Right atrium auricular region (tissue), 2 donors: ENCODE measurements at places on chromosomes 5 and 9. TPM values are rescaled to one million over a fixed set of nuclear protein-coding genes. Genes with fewer than 3 reads are reported as not detected.

Gene IFNB1
- total RNA-seq: not detected

Gene F2RL2
- 3.7 TPM for total RNA-seq

Gene ANKRD31
- 0.07 TPM for total RNA-seq

Gene IFNA2
- total RNA-seq: not detected

DNA sequence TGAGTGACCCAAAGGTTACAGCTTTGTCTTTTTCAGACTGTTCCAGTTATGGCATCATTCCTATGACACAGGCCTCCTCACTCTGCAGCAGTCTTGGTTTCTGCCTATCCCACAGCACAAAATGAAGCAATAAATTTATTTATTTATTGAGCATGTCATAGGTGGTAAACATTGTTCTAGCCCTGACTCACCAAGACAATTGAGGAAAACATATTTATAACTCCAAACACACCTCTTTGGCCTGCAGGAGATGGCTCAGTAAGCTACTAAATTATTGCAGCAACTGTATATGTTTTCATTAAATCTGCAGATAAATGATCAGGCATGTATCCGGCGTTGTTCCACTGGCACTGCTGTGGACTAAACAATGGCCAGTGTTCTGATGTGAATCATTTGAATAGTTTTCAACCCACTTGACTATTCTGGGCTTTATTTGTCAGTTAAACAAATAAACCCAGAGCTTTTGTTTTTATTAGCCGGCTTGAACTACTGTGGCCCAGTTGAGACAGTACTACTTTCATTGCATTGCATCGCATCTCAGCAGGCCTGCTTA is 83.2 kb downstream of the FOXD1 start:
- H3K36me3 ChIP-seq: no peaks in the 10 kb centered on the region
- H3K27me3 ChIP-seq: no peaks in the 10 kb centered on the region
- no peaks in the 10 kb centered on the region for H3K4me1 ChIP-seq
- H3K27ac ChIP-seq: no peak overlapping the region

DNA sequence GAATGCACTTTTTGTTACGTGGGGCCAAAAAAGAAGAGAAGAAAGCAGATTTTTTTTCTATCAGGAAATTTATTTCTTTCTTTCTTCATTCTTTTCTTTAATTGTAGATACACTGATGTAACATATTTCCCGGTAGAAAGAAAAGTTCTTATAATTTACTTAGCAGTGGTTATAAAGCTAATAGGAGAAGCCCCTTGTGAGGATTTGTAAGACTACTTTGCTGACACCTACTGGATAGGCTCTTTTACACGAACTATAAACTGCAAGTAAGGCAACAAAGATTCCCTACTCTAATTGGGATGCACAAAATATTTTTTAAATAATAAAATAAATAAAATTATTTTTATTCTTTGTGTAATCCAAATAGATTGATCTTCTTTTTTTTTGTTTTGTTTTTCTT is 284.4 kb downstream of the DNAH5 start:
- H3K27me3 ChIP-seq: no peaks in the 10 kb centered on the region
- DNase-seq: no peak
- H3K27ac ChIP-seq: no peak overlapping the region

GRCh38 chr9:32487981-32488380 is 38.0 kb downstream of the RIGI start:
- no peak for DNase-seq
- no peaks in the 10 kb centered on the region for H3K27me3 ChIP-seq
- peaks cover 34% of the 10 kb centered on the region for H3K36me3 ChIP-seq
- H3K4me1 ChIP-seq: no peaks in the 10 kb centered on the region
- no peak overlapping the region for H3K27ac ChIP-seq

- H3K4me3 ChIP-seq: no peak overlapping the region
- H3K27me3 ChIP-seq: no peaks in the 10 kb centered on the region
- H3K36me3 ChIP-seq: no peaks in the 10 kb centered on the region
- H3K27ac ChIP-seq: no peak overlapping the region
- no peak for DNase-seq
- H3K4me1 ChIP-seq: no peaks in the 10 kb centered on the region
Observed at GRCh38 chr9:20553558-20554149, 68.6 kb downstream of the MLLT3 start.

GRCh38 chr5:172583931-172584511 is 57.0 kb upstream of the NEURL1B start:
- no peaks in the 10 kb centered on the region for H3K27me3 ChIP-seq
- H3K27ac ChIP-seq: peak overlapping the region; percentile 73
- peak; percentile 78 for DNase-seq
- H3K36me3 ChIP-seq: no peaks in the 10 kb centered on the region
- H3K4me3 ChIP-seq: no peak overlapping the region

DNA sequence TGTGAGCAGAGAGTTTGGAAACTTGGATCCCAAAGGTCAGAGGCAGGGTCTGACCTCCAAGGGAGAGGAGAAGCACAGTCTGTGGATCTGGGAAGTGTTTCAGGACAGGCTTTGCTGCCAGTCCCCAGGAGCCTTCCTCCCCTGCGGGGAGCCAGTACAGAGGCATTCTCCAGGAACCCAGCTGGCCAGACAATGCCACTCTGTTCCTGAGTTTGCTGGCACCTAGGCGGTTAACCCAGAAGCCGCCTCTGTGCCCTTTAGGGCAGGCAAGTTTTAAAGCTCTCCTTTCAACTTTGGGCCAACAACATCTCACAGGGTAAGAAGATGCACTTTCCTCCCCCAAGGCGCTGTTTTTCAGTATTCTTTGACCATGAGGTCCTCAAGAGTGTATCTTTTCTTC is 37.0 kb upstream of the FGF1 start:
- no peaks in the 10 kb centered on the region for H3K4me1 ChIP-seq
- no peak overlapping the region for H3K27ac ChIP-seq
- DNase-seq: no peak

- peak; percentile 28 for DNase-seq
- no peaks in the 10 kb centered on the region for H3K4me1 ChIP-seq
- peaks cover under 1% of the 10 kb centered on the region for H3K36me3 ChIP-seq
- H3K27ac ChIP-seq: peak overlapping the region; percentile 7
Observed at GRCh38 chr5:132428484-132429462, 59.3 kb downstream of the SLC22A5 start.

DNA sequence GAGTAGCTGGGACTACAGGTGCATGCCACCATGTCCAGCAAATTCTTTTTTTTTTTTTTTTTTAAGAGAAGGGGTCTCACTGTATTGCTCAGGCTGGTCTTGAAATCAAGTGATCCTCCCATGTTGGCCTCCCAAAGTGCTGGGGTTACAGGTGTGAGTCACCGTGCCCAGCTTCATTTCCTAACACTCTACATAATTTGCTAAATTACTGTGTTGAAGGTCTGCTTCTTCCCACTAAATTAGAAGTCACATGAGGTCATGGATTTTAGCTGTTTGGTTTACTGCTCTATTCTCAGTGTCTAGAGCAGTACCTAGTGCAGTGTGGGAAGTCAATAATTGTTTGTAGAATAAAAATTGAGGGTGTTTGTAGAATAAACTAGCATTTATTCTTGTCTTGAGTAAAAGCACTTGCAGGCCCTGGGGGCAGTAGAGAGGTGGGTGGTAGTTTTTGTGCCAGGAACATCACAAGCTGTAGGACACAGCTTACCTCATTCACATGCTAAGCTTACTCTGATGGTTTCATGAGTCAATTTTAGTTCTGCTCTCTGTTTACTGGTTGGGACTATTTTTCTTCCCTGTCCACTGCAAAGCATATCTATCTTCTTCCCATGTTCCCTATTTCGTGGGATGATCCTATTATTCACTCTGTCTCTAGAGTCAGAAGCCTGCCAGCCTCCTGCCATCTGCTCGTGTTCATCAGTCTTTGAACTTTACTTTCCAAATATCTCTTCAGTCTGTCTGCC is 7.0 kb downstream of the TEX48 start:
- no peak for DNase-seq
- H3K4me1 ChIP-seq: no peaks in the 10 kb centered on the region
- no peaks in the 10 kb centered on the region for H3K36me3 ChIP-seq
- H3K27me3 ChIP-seq: no peaks in the 10 kb centered on the region

DNA sequence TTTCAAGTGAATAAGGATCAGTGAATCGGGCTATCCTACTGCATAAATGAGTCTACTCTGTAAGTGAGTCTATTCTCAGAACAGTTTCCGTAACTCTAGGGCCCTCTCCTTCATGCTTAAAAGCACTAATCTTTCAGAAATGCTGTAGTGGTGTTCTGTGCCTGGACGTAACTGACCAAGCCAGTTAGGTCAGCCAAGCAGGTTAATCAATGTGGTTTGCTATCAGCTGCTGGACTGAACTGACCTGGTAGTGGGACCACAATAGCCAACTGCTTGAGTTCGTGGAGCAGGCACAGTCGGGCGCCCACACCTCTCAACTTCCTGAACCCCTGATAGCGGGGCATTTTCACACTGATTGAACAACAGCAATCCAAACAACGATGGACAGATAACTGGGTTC is 6.8 kb downstream of the SLC1A3 start:
- H3K27ac ChIP-seq: no peak overlapping the region
- H3K27me3 ChIP-seq: no peaks in the 10 kb centered on the region
- DNase-seq: no peak
- H3K4me3 ChIP-seq: no peak overlapping the region

GRCh38 chr9:133874060-133874657 is 118.0 kb downstream of the VAV2 start:
- no peaks in the 10 kb centered on the region for H3K36me3 ChIP-seq
- no peak overlapping the region for H3K4me3 ChIP-seq
- no peak for DNase-seq

- H3K27me3 ChIP-seq: no peaks in the 10 kb centered on the region
- no peaks in the 10 kb centered on the region for H3K4me1 ChIP-seq
- H3K36me3 ChIP-seq: no peaks in the 10 kb centered on the region
- no peak overlapping the region for H3K4me3 ChIP-seq
- no peak overlapping the region for H3K27ac ChIP-seq
Observed at GRCh38 chr5:62985749-62986148, 407.1 kb downstream of the LRRC70 start.

- no peak for DNase-seq
- H3K27me3 ChIP-seq: no peaks in the 10 kb centered on the region
- H3K4me1 ChIP-seq: no peaks in the 10 kb centered on the region
- no peaks in the 10 kb centered on the region for H3K36me3 ChIP-seq
Observed at GRCh38 chr9:102178811-102179210, 440.4 kb upstream of the GRIN3A start.
